Activated CD4-positive, alpha-beta T cell treated with anti-CD3 and anti-CD28 coated beads, Interleukin-2, amount 50 U/mL, for 16 hours (primary cell): ENCODE measurements at places on chromosomes 13 and 19.

DNA sequence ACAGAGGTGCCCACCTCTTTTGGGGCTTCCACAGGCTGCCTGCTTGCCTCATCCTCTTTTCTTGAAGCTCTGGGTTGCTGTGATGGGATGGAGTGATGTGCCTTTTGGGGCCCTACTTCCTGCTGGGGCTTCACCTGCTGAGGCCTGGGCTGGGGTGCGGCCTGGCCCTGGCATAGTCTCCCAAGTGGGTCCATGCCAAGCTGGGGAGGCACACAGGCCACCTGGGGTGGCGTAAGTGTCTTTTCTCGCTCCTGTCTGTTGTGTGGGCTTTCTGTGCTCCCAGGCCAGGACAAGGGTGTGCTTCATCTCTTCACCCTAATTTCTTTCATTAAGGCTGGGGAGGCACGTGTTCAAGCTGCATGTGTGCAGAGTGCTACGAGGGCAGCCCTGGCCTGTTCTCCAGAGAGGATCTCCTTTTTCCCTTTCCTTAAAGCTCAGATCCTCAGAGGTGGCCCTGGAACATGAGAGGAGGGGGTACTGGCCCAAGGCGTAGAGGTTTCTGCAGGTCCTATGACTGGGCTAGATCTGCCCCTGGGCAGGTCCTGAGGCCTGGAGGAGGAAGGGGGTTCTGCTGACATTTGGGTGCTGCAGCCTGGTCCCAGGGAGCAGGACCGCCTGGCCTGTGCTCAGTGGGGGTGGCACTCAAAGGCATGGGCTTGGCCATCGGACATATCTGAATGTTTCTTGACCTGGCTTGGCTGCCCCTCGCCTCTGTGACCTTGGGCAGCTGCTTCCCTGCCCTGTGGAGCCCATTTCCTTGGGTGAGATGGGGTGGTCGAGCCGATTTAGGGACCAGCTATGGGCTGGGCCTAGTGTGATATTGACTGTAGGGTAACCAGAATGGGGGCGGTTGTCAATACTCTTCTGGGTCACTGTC lies 23.7 kb upstream of the RNF17 start:
- DNase-seq, result no peak

DNA sequence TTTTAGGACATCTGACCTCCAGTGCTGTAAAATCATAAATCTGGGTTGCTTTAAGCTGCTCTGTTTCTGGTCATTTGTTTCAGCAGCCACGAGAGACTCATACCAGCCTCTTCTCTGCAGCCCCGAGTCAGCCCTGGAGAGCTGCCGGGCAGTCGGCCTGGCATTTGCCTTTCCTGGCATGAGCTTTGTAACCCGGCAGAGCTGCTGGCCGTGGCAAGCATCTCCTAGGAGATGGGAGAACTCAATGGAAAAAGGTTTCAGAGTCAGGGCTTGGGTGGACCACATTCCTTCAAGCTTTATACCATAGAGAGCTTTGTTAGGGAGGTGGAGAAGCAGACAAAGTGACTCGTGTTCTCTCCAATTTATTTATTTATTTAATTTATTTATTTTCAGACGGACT lies 21.6 kb upstream of the CCL25 start:
- DNase-seq, result no peak

DNA sequence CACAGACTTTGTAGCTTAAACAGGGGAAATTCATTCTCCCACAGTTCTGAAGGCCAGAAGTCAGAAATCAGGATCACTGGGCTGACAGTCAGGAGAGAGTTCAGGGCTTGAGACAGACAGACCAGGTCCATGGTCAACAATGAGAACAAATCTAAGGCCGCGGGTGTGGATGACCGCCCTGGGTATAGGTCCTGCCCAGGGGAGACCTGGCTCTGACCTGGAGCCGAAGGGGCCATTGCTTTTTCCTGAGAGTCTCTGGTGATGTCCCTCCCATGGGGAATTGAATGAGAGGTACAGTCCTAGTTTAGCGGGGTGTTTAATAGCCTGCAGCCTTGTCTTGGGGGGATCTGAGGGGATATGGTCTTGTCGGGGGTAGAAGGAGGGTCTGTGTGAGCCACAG lies 25.2 kb upstream of the FBL start:
- DNase-seq, result no peak

DNA sequence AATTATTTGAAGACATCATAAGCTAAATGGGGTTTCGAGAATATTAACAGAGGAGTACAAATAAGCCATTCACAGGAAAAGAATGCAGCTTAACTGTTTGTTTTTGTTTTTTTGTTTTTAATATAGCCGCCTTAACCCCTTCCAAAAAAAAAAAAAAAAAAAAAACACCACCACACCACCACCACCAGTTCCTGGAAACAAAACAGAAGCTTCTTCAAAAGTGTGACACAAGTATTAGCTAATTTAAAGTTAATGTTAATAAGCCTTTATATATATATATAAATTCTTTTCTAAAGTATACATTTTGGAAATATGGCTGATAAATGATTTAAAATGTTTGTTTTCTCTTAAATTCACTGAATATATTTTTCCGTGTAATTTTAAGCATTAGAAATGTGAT lies 1.4 kb downstream of the RAP2A start:
- DNase-seq, result no peak
